Esophagus squamous epithelium (tissue), 5 donors: ENCODE measurements at places on chromosomes 16 and 17.

GRCh38 chr16:24537474-24538337 lies 1.7 kb upstream of the RBBP6 start:
- no peak for DNase-seq

DNA sequence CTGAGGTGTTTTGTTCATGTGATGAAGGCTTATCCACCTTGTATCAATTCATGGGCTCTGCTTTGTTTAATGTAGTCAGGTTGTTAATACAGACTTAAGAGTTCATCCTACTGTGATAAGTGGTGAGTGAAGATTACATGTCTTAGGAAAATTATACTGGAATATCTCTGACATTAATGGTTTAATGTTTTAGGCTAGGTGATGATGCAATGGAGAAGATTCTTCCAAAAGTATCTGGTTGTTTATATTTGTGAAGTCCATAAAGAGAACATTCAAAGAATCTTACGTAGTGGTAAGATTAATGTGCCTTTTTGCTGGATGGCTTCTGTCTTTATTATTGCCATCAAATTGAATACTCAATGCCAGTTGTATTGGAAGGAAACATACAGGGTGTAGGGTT lies 236.4 kb downstream of the BCAS3 start:
- DNase-seq, result no peak

DNA sequence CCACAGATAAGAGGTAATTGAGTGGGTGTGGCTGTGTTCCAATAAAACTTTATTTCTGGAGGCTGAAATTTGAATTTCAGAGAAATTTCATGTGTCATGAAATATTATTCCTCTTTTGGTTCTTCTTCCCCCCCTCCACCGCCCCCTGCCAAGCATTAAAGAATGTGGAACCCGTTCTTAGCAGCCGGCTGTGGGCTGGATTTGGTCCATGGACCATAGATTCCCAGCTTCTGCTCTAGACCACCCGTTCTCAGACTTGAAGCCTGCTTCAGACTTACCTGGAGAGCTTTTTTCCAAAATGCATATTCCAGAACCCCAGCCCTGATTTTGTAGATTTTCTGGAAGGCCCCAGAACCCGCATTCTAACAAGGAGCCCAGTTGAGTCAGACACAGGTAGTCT lies 15.1 kb upstream of the LASP1NB start:
- no peak for DNase-seq

- no peak for DNase-seq
These were observed 45.4 kb downstream of the C16orf78 start for GRCh38 chr16:49419006-49419405.

DNA sequence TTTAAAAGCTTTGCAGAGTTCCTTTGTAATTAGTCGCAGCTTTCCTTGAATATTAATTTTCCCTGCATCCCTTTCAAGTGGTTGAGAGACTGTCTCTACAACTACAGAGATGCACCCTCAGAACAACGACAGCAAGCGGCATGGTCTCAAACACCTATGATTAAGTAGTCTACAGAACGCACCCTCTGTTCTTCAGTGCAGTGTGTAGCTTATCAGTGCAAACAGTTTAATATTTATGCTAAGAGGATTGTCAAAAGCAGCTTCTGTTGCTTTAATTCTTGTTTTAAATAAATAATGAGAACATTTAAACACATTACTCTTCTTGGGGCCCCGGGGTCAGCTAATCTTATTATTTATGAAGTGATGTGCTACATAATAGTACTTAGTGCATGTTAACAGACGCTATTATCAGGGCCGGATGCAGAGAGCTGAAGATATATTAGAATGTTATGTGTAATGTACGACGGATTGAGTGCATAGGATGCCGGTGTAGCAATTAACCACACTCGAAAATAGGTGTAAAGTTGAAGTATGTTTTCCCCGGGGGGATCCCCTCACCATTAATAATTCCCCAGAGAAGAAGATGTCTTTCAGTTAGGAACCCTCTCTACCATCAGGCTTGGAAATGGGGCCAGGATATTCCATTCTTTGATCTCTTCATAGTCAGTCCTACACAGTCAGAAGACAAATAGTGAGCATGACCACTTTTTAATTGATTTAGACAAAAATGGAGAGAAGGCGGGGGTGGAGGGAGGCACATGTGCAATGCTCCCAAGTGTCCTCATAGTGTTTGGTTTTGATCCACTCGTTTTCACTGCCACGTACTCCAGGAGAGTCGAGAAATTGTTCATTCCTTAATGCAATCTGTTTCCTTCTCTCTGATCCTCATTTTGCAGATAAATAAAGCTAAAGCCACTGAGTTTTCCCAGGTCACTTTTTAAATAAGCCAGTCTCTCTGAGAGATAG lies 176.3 kb downstream of the IRX3 start:
- DNase-seq, result no peak

DNA sequence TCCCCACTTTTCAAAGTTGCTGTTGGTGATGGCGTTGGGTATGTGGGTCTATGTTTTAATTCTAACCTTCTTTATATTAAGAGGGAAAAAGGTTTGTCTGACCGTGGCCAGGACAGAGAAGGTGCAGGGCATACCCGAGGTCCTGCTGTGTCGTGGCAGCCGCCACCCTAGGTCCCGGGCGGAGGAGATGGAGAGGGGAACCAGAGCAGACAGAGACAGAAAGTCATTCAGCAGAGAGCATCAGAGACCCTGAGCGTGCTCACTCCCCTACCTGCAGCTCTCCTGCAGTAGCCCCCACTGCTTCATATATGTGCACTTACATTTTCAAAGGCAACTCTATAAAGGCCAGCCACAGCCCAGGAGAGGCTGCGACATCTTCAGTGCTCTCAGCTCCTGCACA lies 327.2 kb upstream of the TNRC6C start:
- DNase-seq, result no peak

DNA sequence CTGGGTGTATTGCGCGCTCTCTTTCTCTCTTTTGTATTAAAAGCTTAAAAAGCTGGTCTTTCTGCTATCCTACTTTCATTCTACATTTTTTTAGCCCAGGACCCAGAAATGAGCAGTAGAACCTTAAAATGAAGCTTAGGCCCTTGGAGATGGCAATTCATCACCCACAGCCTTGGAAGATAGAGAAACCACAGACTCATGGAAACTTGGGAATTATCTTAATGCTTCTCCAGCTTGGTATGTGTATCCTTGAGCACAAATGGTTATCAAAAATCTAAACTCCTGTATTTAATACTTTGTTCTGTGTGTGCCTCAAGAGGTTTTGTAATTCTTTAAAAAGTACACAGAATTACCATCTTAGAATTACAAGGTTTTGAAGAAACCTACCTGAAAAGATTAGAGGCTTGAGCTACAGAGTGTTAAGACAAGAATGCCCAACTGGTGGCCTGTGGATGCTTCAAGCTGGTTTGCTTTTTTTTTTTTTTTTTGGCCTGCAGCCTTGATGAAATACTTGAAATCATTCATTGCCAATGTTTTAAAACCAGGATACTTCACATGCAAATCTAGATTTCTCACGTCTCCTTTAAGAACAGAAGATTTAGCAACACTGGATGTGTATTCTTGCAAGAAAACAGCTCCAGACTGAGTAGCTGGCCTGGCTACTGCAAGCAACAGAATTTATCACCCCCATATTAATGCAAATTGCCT lies 105.0 kb downstream of the XYLT1 start:
- no peak for DNase-seq

- no peak for DNase-seq
These were observed 61.6 kb downstream of the RAI1 start for GRCh38 chr17:17742688-17743390.

DNA sequence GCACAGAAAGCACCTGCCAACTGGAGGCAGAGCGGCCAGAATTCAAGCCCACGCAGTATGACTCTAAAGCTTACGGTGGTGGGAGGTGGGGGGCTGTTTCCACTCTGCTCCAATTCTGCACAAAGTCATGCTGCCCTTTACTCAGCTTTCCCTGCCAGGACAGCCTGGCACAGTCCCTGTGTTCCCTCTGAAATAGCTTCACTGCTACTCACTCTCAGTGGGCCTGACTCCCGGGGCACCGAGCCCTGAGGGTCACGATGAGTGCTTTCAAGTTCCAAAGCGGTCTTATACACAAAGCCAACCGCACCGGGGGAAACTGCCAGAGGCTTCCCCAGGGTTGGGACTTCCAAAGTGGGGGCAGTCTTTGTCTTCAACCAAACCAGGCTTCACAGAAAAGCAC lies 306.1 kb upstream of the XYLT1 start:
- no peak for DNase-seq

DNA sequence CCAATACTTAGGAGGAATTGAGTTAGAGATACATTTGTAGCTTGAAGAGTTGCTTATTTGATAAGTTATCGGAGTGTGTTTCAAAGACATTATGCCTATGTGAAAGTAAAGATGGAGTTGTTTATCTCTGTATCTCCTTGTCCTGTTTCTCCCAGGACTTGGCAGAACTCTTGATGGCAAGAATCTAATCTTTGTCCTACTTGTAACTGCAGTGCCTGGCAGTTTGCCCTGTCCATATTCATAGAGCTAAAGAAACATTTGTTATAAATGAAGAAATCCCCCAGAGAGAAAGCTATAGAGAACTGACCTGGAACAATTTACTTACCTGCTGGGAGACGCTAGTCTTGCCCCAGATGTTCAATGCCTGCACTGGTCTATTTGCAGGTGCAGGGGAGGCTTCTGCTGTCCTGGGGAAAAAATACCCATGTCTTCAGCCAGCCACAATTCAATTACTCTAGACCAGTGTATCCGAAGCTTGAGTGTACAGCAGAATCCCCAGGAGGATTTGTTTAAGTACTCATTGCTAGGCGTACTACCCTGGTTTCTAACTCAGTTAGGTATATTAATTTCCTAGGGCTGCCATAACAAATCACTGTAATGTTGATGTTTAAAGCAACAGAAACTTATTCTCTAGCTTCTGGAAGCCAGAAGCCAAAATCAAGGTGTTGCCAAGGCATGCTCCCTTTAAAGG lies 410.0 kb upstream of the HSBP1 start:
- DNase-seq, result no peak

GRCh38 chr17:31900877-31901276 lies 631 bp downstream of the UTP6 start:
- no peak for DNase-seq

DNA sequence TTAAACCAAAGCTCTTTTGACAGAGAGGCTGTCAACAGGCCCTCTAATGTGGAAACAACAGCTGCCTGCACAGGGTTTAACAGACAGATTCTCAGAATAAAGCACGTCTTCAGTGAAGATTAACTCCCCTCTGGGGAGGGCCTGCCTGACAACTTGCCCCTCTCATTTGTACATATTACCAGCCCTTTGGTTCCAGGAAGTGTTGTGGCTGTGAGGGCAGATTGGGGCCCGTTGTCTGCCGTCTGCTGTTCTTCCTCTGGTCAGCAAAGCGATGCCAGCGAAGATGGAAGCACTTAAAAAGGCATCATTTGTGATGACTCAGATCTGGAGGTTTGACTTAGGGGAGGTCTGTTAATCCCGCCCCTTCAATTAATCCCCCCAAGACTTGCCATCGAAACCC lies 177.0 kb upstream of the IRX6 start:
- DNase-seq, result no peak

DNA sequence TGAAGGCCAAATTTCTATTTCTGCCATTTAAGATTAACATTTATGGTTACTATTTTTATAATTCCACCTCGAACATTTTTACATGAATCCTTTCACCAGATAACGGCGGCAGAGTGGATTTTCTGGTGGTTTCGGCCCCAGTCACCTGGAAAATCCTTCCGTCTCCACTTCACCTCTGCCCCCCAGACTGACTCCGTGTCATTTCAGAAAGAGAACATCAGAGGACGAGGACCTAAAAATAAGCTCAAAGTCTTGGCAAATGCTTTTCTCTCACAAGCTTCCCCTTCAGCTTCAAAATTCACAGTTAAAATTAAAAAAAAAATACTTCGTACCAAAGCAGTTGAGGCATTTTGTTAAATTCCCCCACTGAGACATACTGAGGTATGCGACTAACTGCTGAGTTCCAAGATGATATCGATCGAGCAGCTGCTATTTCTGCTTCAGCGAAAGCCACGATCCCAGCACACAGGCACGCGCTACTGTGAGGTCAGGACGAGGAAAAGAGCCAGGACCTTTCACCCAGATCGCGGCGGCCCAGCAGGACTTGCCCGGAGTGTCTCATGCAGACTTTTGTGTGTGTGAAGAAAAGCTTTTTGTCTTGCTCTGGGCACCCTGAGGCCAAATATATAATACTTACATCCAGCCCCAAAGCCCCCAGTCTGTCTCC lies 36.8 kb downstream of the ASPA start:
- no peak for DNase-seq

- no peak for DNase-seq
These were observed 253.9 kb upstream of the CACNG5 start for GRCh38 chr17:66580956-66581391.

DNA sequence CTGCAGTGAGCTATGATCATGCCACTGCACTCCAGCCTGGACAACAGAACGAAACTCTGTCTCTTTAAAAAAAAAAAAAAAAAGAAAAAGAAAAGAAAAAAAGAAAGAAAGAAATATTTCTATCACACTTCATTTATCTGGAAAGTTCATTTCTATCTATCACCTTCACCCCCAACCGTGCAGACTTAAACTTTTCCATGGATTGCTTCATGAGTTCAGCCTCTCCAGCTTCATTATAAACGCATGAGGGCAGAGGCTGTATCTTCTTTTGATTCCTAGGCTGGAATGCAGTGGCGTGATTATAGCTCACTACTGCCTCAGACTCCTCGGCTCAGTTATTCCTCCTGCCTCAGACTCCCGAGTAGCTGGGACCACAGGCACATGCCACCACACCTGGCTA lies 28.2 kb downstream of the MRC2 start:
- no peak for DNase-seq

DNA sequence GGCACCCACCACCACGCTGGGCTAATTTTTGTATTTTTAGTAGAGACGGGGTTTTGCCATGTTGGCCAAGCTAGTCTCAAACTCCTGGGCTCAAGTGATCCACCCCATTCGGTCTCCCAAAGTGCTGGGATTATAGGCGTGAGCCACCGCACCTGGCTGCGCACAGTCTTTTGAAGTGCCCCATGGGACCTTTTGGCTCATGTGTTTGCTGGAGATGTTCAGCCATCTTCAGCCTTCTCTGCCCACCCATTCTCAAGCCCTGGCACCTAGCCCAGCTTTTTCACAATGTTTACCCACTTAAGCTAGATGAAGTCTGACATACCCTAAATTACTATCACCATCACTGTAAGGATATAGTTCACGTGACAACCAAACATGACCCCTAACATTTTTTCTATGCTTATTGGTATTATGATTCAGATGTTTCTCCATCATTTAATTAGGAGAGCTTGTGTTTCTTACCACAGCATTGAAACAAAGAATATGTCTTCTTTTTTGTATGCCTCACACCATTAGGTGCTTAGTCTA lies 32.3 kb downstream of the PECAM1 start:
- DNase-seq, result no peak

- no peak for DNase-seq
These were observed 44.9 kb downstream of the SLC47A1 start for GRCh38 chr17:19578545-19578944.

DNA sequence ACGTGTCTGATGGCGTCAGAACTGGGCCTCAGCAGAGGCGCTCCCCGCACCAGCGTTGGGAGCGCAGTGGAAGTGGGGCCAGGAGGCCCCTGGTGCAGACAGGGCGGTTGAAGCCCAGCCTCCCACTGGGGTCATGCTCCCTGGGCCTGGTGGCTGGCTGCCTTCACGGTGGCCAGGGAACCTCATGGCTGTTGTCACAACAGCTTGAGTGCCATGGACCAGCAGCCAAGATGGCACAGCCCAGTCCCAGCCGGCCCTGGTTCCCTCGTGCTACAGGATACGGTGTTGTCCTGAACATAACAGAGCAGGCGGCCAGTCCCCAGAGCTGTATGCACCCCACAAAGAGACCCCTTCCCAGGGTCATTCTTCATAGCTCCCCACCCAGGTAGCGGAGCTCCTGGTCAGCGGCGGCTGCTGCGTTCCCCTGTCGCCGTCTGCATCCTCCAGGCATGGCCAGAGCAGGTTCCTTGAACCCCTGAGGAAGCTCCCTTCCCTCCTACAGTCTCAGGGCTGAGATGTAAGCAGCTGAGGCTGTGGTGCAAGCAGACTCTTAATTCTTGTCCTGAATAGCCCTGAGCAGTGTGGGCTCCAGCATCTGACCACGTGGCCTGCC lies 29.7 kb downstream of the NME3 start:
- DNase-seq, result no peak
